ENCODE measurements at places on chromosomes 3 and 15.

DNA sequence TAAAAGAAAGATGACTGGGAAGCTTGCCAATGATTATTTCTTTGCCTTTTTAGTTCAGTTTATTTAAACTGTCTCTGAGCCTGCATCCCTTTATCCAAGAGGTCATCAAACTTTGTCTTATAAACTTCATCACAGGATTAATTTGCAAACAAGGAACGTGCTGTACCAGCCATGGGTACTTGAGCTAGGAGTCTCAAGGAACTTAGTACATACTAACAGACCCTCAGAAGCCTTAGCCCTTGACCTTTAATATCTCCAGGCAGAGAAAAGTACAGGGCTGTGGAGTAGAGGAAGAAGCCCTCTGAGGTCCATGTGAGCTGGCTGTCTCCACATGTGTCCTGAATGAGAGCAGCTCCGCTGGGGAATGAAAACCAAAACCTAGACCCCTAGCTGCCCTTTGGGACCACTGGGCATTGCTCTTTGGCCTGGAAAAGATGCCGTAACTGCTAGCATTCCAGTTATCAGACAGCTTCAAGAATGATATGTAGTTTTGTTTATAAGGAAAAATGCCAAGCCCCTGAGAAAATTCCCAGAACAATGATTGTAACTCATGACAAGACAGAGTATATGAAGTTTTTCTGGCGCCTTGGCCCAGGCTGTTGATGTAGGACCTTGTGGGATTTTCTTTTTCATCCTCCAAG is 92.1 kb downstream of the ASB7 start:
- DNase-seq: no peak

DNA sequence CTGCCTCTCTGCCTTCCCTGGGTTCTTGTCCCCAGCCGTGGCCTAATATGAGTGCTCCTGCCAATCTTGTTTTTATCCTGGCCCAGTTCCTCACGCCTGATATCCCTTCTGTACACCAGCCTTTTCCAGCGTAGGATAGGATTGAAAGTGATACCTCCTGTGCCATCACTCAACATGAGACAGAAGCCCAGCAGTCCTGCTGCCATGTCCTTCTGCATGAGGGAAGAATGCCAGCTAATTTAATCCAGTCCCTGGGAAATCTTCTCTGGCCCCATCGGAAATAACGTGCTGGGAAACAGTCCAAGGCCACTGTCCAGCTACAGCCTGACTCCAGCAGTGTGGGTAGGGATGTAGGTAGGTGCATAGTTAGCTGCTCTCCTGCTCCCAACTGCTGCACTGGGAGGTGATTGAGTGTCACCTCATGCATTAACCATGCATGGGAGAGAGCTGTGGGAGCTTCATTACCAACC is 92.0 kb upstream of the TPM1 start:
- DNase-seq: no peak

DNA sequence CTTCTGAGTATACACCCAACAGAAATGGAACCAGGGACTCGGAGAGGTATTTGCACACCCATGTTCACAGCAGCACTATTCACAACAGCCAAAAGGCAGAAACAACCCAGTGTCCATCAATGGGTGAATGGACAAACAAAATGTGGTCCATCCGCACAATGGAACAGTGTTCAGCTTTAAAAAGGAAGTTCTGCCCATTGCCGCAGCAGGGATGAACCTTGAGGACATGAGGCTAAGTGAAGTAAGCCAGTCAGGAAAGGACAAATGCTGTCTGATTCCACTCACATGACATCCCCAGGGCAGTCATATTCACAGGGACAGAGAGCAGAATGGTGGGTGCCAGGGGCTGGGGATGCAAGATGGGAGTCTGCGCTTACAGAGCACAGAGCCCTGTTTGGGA is 7.5 kb downstream of the IQSEC1 start:
- DNase-seq: no peak

DNA sequence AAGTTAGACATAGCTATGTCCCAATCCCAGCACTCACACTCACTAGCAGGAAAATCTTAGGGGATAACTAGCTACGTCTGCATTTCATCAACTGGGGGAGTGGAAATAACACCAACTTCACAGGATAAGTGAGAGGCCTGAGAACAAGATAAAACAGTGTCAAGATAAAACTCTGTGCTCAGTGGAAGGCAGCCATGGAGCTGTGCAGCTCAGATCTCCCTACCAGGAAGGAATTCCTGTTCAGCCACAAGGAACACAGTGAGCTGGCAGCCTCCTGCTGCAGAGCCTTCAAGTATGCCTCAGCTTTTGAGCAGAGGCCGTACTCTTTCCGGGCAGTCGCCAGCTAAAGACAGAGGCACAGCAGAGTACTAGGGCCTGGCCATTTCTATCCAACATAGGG is 115.8 kb upstream of the TOPAZ1 start:
- DNase-seq: no peak

GRCh38 chr3:150653110-150653561 is 50.0 kb downstream of the SELENOT start:
- no peak for DNase-seq

All from dorsolateral prefrontal cortex (tissue), 122 donors.